Stimulated activated CD8-positive, alpha-beta memory T cell treated with anti-CD3 and anti-CD28 coated beads, Interleukin-7, amount 100 ng/mL, for 1 hour (primary cell): ENCODE measurements at places on chromosomes 12 and 14.

DNA sequence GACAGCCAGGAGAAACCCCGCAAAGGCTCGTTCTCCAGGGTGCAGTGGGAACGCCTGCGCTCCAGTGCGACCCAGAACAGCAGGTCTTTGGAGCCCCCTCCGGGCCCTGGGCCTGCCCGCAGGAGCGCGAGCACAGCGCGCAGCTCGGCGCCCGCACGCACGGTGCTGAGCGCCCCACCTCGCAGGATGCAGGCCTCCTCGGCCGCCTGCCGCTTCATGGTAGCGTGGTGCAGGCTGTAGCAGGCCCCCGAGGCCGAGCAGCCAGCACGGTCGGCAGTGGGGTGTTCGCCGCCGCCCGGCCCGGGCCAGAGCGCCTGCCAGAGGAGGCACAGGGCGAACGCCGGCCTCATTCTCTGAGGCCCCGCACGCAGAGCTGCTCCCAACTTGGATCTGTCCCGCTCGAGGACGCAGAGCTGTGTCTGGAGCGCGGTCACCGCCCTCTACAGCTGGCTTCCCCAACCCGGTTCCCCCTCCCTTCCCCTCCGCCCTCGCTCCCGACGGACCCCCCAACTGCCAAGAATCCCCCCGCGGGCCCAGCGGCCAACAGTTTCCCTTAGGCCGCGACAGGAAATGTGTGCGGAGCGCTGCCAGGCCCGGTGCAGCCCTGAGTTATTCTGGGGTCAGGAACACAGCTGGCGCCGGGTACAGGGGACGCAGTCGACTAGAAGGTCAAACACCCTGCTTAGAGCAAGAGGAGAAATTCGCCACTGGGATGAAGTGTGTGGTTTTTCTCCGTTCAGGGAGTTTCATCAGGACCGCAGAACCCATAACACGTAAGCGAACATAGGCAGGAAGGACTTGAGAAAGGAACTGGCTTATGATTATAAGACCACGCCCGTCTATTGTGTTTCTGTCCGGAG is at the start of gene CLEC14A:
TSS of gene CLEC14A (minus strand) at position 421 of the 860 bp plus-strand sequence. CDS start at position 350, 71 bp downstream.
- no peak for DNase-seq

- DNase-seq = no peak
Observed at GRCh38 chr14:32352631-32353030, 23.5 kb downstream of the AKAP6 start.

GRCh38 chr14:96245710-96246538 is 10.1 kb upstream of the BDKRB1 start:
- no peak for DNase-seq

DNA sequence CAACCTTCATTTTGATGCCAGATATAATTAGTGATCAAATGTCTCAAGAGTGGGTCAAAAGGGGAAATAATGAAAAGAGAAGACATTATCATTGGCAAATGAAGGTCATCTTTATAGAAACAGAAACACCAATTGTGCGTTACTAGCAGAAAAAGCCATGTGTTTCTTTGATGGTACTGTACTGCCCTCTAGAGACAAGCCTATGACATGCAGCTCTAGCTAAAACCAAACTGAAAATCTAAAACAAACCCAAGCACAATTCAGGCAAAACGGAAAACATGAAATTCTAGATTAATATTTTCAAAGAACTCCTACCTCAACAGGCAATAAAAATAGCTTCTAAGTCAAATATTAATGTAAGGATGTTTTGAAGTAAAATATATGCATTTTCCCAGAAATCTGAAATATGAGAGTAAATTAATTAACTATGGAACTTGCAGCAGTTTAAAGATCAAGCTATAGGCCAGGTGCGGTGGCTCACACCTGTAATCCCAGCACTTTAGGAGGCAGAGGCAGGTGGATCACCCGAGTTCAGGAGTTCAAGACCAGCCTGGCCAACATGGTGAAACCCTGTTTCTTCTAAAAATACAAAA is 115.4 kb downstream of the KLHL28 start:
- DNase-seq = no peak

- DNase-seq = no peak
Observed at GRCh38 chr12:128977441-128977840, 124.2 kb downstream of the GLT1D1 start.

GRCh38 chr14:76638841-76639240 is 122.4 kb upstream of the VASH1 start:
- DNase-seq = no peak

- no peak for DNase-seq
Observed at GRCh38 chr12:22115711-22116110, 69.7 kb downstream of the CMAS start.

GRCh38 chr14:54385556-54385955 is 11.3 kb upstream of the CDKN3 start:
- DNase-seq = no peak

DNA sequence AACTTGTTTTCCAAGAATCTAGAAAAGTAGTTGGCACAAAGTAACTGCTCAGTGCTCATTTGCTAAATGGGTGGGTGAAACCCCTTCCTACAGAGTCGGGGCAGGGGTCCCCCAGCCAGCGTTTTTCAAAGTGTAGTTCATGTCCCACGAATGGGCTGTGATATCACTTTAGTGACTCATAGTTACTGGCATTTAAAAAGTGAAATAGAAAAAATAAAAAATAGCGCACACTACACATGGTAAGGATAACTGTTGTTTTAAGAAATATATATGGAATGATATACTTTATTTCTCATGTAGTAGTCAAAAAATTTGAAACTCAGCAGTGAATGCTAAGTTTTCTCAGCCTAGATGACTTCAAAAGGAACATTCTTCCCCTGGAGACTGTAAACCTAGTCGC is 250.4 kb downstream of the CHST11 start:
- no peak for DNase-seq

GRCh38 chr12:118574288-118574687 is 197.9 kb downstream of the SUDS3 start:
- no peak for DNase-seq

- DNase-seq = peak; percentile 8
Observed at GRCh38 chr12:14845350-14845750, 2.0 kb upstream of the ART4 start.

DNA sequence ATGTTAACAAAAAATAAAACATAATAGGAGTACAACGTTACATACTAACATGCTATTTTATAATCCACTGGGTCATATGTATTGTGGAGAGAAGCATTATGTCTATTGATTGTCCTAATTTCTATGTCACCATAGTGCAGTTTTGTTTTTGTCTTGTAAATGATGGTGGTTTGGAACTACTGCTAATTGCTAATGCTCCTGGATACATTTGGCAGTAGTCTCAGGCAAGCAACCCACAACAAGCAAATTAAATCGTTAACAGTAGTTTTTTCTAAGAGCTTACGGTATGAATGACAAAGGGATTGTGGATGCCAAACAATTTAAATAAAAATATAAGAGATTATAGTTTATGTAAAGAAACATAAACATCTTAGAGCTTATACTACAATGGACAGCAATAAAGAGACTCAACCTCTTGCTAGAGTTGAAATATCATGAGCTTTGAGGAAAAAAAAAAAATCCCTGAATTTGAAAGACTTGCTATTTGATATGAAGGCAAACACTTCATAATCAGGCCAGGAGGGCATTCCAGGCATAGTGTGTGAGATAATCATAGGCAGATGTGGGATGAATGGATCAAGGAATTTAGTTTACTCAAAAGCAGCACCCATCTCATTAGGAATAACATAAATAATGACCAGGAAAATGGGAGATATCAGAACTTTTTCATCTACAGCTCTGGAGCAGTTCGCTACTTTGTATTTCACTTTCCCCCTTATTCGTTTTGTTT is 181.3 kb downstream of the CCDC59 start:
- DNase-seq = no peak

GRCh38 chr12:52721838-52722470 is 18.6 kb upstream of the KRT77 start:
- no peak for DNase-seq

- DNase-seq = no peak
Observed at GRCh38 chr14:62597143-62597542, 448.1 kb downstream of the KCNH5 start.

- no peak for DNase-seq
Observed at GRCh38 chr14:33917661-33918060, 33.2 kb downstream of the EGLN3 start.

DNA sequence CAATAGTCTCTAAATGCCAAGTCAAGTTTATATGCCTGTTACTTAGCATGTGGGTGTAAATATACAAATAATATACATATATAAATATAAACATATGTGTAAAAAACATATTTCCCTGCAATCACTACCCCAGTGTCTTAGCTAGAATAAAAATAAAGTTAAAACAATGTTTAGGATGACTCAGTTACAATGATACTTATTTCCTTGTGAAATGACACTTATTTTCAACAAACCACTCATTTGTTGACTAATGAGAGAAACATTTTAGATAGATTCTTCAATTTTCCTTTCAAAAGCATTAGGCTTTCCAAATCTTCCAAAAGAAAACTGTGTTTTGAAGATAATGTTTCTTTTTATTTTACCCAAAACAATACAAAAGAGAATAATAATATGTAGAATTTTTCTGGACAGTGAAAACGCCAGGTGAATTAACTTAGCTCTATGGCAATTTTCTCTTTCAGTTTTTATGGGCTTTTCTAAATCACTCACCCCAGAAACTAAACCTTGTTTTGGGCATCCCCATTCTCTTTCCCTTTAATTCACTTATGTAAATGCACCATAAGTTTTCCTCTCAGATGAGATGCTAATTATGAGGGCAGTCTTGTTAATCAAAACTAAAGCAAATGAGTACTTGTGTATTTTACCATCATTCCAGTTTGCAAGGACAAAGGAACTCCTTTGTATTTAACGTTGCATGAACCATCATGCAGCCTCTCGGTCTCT is 465.9 kb downstream of the BCAT1 start:
- no peak for DNase-seq

DNA sequence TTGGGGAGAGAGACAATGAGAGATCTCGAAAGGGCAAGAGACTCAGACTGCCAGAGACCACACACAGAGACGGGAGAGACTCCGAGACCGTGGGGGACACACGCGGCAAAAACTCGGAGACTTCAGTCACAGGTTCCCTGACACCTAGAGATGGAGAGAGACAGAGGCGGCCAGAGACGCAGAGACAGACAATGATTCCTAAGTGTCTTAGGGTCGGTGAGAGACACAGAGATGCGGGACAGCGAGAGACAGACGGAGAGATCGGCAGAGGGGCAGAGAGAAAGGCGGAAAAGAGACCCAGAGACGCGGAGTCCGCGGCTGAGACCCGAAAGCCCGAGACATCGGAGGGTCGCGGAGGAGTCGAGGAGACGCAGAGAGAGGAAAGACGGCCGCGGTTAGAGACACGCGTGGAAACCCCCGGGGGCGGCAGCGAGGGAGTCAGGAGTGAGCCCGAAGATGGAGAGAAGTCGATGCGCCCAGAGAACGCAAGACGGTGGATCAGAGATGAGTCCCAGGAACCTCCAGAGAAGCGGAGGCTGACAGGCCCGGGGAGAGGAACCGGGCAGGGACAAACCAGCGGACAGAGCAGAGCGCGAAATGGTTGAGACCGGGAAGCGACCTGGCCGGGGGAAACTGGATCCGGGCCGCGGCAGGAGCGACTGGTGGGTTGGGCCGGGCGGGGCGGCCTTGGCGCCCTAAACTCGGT is 7.8 kb downstream of the LHX5 start:
- no peak for DNase-seq
